Choroid plexus epithelial cell (primary cell): ENCODE measurements at places on chromosomes 1 and 21.

DNA sequence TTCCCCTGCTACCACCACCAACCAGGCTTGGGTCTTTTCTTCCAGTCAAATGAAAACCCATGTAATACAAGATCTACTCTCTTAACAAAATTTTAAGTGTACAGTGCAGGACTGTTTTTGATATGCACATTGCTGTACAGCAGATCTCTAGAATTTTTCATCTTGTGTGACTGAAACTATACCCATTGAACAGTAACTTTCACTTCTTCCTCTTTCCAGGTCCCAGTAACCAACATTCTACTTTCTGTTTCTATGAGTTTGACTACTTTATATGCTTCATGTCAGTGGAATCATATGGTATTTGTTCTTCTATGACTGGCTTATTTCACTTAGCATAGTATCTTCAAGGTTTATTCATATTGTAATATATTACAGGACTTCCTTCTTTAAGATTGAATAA is 45.3 kb upstream of the PLPPR4 start:
- DNase-seq, result no peak

GRCh38 chr1:39995973-39996393 is 41.0 kb downstream of the MFSD2A start:
- no peak for DNase-seq

DNA sequence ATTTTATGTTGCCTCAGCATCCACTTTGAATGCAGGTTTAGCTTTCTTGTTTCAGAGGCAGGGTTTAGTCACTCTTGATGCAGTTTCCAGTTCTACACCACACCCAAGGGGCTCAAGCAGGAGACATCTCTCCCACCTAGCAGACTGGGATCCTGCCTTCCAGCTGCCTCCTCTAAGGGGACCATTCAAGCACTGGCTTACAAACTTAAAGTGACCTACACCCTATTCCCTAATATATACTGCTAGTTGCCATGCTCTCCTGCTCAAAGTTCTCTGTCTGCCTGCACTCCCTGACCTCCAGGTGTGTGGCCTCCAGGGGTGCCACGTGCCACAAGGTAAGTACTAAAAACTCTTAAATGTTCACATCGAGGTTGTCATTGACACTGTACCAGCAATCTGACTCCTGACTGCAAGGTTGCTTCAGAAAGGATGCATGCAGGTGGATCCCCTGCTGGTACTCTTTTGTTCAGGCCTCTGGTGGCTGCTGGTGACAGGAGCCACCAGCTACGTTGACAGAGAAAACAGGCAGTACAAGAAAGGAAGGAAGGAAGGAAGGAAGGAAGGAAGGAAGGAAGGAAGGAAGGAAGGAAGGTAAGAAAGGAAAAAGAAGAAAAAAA is 185.9 kb downstream of the COQ8A start:
- no peak for DNase-seq

DNA sequence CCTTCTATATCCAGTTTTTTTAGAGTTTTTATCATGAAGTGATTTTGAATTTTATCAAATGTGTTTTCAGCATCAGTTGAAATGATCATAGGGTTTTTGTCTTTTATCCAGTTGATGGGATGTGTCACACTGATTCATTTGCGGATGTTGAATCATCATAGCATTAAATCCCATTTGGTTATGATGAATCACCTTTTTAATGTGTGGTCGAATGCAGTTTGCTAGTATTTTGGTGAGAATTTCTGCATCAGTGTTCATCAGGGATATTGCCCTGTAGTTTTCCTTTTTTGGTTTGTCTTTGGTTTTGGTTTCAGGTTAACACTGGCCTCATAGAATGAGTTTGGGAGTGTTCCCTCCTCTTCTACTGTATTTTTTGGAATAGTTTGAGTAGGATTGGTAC is 80.3 kb downstream of the DIRAS3 start:
- DNase-seq, result peak; percentile 69

- DNase-seq, result no peak
Observed at GRCh38 chr21:32523463-32523862, 61.9 kb downstream of the TCP10L start.

DNA sequence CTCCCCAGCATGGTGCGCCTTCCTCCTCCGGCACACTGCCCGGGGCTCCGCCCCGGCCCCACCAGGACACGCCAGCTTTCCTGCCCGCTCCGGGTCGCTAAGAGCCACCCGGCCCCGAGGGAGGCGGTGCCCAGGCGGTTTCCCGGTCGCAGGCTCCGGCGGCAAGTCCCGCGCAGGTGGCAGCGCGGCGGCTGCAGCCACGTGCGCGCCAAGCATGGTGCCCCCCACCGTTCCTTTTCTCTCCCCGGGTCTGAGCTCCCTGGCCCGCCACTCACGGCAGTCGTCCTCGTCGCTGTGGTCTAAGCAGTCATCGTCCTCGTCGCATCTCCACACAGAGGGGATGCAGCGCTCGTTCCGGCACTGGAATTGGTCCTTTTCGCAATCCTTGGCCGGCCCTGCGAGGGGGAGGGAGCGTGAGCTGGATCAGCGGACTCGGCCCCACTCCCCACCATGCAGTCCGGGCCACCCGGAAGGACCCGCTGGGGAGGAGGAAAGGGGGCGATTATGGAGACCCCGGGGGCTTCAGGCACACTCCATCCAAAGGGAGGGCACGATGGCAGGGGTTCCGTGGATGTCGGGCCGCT is 1.2 kb downstream of the LRP8 start:
- DNase-seq, result no peak

- DNase-seq, result no peak
Observed at GRCh38 chr21:20902998-20903397, 95.2 kb upstream of the NCAM2 start.

DNA sequence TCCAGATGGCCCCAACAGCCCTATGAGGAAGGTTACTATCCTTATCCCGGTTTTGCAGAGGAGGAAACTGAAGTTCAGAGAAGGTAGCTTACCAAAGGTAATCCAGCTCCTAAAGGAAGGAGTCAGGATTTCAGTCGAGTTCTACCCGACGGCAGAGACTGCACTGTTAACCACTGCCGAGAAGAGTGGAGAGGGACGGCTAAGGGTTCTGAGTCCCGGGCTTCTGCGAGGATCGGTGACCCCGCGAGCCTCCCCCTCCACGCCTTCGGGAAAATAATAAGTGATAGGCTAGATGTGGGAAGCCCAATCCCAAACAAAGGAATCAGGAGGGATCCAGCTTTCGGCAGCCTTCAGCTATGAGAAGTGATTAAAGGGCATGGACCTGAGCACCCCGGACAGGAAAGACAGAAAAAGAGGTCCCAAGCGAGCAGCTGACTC is 587 bp downstream of the TMEM53 start:
- no peak for DNase-seq

GRCh38 chr1:68057564-68057963 is 7.1 kb upstream of the DIRAS3 start:
- no peak for DNase-seq

GRCh38 chr1:208681878-208682663 is 437.9 kb upstream of the PLXNA2 start:
- DNase-seq, result no peak
